ENCODE measurements at places on chromosomes 11 and 22. TPM values are rescaled to one million over a fixed set of nuclear protein-coding genes. Genes with fewer than 3 reads are reported as not detected.

GRCh38 chr11:67384851-67385366 is 6.9 kb upstream of the RAD9A start:
- no peak for DNase-seq

- no peak for DNase-seq
Observed at GRCh38 chr22:49136816-49137180, 690.9 kb downstream of the BRD1 start.

- peak; percentile 95 for DNase-seq
Observed at GRCh38 chr11:46826310-46827044, 19.6 kb downstream of the CKAP5 start.

GRCh38 chr11:199004-199581 is 6.2 kb downstream of the SCGB1C1 start:
- DNase-seq, result peak; percentile 28

DNA sequence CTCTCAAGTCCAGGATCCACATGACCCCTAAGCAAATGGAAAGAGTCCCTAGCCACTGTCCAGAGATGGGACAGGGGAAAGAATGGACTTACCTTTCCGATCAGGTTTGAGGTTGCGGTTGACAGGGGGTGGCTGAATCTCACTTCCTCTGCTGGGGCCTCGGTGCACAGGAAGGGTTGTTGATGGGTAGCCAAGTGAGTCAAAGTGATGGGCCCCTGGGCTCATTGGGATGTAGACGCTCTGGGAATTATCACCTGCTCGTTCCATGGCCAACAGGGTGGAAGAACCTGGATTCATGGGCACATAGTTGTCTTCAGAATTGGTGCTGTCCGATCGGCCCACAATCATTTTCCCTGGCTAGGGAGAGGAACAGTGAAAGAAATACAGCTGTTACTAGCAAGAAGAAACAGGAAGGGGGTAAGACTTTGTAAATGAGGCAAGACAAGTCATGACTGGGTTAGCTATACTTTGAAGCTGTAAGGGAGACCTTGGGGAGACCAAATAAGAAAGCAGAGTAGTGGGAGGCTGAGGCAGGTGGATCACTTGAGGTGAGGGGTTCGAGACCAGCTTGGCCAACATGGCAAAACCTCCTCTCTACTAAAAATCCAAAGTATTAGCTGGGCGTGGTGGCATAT is 34.7 kb downstream of the USP35 start:
- DNase-seq, result no peak

GRCh38 chr11:61556621-61557020 is 24.3 kb downstream of the SYT7 start:
- no peak for DNase-seq

DNA sequence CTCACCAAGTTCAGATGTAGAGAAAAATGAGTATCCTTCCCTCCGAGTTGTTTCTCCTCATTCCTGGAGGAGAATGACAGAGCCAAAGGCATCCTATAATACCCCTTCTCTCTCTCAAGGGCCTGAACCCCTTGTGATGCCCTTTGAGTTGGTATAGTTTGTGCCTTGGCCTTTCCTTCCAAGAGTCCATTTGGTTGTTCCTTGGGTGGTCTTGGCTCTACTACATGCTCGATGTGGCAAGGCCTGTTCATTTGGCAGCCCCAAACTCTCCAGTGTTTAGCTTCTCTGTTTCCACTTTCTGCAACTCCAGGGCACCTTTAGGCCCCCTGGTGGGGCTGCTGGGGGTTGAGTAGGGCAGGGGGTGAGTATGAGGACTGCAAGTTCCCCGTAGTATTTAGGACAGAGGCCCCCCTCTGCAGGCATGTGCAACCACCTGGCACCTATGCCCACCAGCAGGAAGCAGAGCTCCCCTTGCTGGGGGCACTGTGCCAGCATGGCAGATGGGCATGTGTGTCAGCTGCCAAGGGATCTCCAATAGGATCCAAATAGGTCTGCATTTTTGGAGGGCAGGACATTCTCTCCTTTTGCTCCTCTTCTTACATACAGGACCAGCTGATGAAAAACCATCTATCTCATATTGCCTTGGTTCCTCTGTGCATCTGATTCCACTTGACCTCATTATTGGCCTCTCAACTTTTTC is 217.2 kb upstream of the CADM1 start:
- DNase-seq, result no peak

- DNase-seq, result no peak
Observed at GRCh38 chr11:31262761-31263160, 106.8 kb downstream of the DCDC1 start.

GRCh38 chr11:110455718-110456117 is 26.0 kb downstream of the FDX1 start:
- no peak for DNase-seq

- no peak for DNase-seq
Observed at GRCh38 chr11:7586376-7586775, 72.6 kb downstream of the PPFIBP2 start.

- peak; percentile 64 for DNase-seq
Observed at GRCh38 chr11:133576351-133576750, 44.0 kb upstream of the OPCML start.

DNA sequence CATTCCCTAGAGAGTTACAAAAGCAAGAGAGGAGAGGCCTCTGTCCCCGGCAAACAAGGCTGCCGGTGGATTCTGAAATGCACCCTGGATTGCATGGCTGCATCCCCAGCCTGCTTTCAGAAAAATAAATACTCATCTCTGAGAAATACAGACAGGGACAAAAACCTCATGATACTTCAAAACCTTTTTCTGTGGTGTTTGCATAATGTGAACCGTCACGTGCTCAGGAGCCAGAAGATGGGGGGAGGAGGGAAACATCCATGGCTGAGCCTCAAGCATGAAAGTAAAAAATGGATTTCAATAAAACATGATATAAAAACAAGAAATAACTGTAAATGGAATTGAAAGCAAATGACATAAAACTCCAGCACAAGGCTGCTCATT is 198.5 kb upstream of the NCAM1 start:
- no peak for DNase-seq

GRCh38 chr11:118984825-118985224 is 13.1 kb upstream of the CENATAC start:
- no peak for DNase-seq

GRCh38 chr11:104624021-104624420 is 274.2 kb downstream of the CASP12 start:
- no peak for DNase-seq

DNA sequence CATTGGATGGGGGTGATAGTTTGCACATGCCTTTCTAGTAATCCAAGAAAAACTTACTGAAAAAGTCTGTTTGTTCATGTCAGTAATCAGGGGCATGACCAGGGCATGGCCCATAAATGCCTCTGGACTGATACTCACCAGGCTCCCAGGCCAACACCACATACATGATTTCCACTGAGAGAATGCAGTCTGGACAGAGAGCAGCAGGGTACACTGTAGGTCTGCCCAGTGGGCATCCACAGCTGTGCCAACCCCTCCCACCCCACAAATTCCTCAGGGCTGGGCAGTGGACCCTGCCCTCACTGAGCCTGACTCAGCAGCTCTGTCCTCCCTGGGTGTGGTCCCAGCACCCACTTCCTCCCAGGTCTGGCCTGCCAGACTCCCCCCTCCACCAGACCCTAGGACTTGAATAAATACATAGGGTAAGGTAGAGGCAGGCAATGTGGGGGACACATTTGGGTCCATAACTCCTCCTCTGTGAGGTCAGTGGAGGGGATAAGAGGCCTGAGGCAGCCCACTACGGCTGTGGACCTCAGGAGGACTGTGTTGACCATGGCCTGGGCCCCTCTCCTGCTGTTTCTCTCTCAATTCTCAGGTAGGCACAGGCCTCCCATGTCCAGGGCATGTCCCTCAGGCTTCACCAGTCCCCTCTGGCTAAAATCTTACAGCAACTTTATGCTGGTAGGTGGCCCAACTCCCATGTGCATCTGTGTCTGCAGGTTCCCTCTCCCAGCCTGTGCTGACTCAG is 92.2 kb upstream of the TOP3B start:
- no peak for DNase-seq

DNA sequence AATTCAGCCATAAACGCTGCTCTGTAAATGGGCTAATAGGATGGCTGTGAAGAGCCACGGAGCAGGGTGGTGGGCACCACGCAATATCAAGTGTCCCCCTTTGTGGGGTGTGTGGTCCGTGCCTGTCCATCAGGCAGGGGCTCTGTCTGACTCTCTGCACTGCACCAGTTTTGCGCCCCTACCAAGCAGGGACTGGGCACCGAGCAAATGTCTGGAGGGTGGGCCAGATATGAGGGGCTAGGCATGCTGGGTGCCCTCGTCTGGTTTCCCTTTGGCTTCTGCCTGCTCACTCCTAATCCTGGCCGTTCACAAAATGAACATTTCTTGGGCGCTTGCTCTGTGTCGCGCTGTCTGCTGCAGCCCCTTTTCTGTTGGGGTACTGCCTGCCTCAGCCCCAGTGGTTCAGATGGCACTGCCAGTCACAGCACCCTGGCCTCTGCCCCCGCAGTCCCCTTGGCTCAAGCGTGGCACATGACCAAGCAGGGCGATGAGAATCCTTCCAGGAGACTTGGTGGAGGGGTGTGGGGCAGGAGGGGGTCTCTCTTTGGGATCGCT is 37.1 kb upstream of the CELSR1 start:
- DNase-seq, result peak; percentile 26

DNA sequence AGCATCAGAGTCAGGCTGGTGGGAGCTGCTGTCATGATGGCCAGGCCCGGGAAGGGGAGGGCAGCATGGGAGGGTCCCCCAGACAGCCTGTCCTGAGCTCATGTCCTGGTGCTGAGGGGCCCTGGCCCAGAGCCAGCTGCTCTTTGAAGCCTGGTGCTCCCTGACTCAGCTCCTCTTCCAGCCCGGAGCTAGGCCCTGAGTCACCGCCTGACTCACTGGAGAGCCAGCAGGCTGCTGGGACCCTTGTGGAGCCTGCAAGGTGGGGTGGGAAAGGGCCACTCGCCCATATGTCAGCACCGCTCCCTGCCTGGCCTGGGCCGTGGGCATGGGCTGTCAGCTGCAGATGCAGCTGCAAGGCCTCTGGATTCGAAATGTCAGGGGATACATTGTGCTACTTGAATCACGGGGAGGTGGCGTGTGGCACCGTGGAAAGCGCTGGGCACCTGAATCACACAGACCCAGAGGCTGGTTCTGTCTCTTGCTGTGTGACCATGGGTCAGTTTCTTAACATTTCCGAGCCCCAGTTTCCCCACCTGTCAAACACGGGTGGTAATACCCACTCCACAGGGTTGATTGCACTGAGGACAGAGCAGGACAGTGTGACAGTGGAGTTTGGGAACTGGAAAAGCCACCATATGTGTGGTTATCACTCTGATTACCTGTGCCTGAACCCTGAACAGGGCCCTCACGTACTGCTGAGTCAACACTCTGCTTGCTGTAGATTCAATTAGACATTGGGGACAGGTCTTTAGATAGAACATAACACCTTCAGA is 4.4 kb downstream of the CACNA1I start:
- DNase-seq, result no peak

GRCh38 chr11:70265341-70265740 is 5.1 kb upstream of the PPFIA1 start:
- no peak for DNase-seq

DNA sequence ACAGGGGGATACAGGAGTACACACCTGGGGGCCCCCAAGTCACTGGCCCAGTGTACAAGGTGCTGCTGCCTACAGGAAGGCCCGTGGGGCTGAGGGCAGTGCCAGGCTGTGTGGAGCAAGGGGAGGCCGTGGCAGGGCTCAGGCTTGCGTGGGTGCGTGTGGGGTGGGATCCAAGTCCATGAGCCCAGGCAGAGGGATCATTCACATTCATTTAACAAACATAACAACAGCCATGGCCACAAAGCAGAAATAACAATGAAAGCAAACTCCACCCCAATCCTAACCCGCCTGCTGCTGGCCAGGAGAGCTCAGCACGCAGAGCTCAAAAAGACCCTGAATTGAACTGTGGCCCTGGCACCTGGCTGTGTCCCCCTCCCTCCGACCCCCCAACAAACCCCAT is 17.0 kb upstream of the SCGB1A1 start:
- no peak for DNase-seq

- DNase-seq, result no peak
Observed at GRCh38 chr11:35165423-35166368, 26.7 kb downstream of the CD44 start.

GRCh38 chr11:75920848-75921247 is 105.8 kb downstream of the UVRAG start:
- DNase-seq, result no peak

DNA sequence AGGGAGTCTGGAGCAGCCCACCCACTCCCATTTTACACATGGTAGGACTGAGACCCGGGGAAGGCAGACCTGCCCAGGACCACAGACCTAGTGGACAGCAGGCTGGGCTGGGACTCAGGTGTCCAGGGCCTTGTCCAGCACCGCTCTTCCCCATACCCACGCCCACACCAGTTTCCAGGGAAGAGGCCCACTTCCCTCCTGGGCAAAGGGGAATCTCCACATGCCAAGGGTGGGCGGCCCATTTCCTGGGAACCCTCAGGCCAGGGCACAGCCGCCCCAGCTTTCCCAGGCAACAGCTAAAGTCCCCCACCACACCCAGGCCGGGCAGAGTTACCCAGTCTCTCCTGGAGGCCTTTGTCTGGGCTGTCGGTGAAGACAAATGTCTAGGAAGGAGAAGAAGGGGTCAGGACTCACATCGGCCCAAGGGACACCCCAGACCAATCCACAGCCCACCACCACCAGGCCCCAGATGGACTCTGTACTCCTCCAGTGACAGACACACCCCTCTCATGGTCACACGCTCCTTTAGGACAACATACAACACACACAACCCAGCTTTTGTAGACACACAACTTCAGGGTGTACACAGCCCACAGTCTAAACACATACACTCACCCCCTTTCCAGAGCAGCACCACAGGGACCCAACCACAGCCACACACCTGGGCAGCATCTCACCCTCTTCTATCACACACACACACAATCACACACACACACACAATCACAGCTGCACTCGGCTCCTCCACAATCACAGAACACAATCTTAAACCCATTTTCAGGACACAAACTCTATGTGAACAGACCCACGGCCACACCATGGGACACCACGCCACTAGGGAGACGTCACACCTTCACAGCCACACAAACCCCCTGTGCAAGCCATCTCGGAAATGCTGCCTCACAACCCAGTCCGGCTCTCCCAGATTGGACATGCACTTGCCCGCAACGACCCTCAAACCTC is 5.5 kb downstream of the MFNG start:
- no peak for DNase-seq

UCP3 gene
- 1.6 TPM for total RNA-seq

FGF19 gene
- not detected for total RNA-seq

OR56A1 gene
- not detected for total RNA-seq

TMEM191C gene
- not detected for total RNA-seq

CRYBB3 gene
- total RNA-seq, result not detected

OR4D5 gene
- total RNA-seq, result 0.20 TPM

SYT7 gene
- total RNA-seq, result 48.3 TPM

C11orf21 gene
- 12.7 TPM for total RNA-seq

DCUN1D5 gene
- total RNA-seq, result 24.9 TPM

MCM5 gene
- total RNA-seq, result 7.4 TPM

GANAB gene
- 137 TPM for total RNA-seq

SLC16A8 gene
- 0.41 TPM for total RNA-seq

OR51I1 gene
- not detected for total RNA-seq

SCO2 gene
- not detected for total RNA-seq

BTG4 gene
- total RNA-seq, result not detected

Data from right cardiac atrium (tissue), 5 donors.